ENCODE measurements at places on chromosomes 16 and 17.

DNA sequence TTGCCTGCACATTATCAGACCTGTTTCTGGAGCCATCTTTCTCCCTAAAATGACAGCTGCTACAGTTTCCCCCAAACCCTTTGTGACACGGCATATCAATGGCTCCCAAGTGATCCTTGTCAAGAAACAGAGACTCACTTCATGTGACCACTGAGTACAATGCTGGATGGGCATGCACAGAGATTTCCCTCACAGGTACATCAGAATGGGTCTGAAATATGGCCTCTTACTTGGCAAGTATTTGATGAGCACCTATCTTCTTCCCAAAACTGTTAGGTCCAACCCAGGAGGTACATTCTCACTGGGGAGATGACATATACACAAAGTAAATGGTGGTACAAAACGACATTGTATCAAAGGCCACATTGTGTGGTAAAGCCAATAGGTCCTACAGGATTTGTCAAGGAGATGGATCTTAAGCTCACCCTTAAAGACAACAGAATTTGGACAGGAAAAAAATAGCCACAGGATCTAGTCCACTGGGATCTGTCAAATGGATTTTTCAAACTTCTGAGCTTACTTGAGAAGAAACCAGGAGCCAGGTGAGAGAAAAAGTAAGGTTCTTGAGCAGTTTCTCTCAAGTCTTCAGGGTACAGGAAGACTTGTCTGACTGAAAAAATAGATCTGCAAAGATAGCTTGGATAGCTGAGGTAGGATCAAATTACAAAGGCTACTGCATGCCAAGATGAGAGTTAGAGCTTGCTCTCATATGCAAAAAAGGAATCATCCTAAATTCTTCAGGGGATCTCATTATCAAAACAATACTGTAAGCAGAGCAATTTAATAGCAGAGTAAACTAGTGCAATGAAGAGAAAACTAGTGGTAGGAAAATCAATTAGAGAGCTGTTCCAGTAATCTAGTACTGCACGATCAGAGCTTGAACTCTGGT, 28.8 kb downstream of the RNF43 start:
- DNase-seq, result no peak

DNA sequence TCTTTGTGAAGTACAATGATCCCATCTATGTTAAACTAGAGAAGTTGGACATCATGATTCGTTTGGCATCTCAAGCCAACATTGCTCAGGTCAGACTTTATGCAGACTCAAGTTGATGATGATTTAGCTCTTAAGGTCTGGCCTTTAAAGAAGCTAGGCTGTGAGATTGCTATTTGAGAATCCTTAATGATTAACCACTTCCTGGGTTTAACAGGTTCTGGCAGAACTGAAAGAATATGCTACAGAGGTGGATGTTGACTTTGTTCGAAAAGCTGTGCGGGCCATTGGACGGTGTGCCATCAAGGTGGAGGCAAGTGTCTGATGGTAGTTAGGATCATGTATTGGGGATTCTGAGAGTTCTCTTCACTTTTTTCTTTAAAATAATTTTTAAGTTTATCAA, 40.3 kb downstream of the AP2B1 start:
- DNase-seq, result no peak

- DNase-seq, result no peak
Measured at GRCh38 chr16:89498839-89499238, 8.5 kb upstream of the ANKRD11 start.

GRCh38 chr16:53235851-53236250, 181.1 kb downstream of the CHD9 start:
- no peak for DNase-seq

DNA sequence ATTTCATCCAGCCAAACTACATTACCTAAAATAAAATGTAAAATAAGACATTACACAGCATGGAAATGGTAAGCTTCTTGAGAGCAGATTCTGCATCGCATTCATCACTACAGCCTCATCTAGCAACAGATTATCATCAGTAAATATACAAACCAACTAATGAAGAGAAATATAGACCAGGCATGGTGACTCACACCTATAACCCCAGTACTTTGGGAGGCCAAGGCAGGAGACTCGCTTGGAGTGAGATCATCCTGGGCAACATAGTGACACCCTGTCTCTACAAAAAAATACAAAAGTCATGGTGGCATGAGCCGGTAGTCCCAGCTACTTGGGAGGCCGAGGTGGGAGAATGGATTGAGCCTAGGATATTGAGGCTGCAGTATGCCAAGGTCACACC, 19.9 kb downstream of the NCBP3 start:
- DNase-seq, result no peak

GRCh38 chr16:75272097-75272551, 20.7 kb upstream of the BCAR1 start:
- DNase-seq, result no peak

- no peak for DNase-seq
Measured at GRCh38 chr16:81410643-81411293, 33.8 kb upstream of the CMIP start.

DNA sequence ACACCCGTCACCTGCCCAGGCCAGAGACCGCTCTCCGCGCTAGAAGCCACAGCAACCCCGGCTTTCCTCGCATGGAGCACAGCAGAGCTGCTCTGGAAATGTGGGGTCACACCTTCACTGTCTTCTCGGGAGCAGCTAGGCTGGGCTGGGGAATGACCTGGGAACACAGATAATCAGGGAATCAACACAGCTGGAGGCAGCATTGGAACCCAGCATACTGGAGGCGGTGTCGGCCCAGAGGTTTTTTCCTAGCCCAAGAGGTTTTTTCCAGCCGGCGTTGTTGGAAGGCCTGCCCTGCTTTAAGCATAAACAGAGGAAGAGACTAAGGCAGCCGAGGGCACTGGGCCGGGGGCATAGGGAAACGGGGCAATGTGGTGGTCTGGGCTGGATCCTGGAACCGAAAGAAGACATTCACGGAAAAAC, 791 bp upstream of the PLD6 start:
- DNase-seq, result no peak

DNA sequence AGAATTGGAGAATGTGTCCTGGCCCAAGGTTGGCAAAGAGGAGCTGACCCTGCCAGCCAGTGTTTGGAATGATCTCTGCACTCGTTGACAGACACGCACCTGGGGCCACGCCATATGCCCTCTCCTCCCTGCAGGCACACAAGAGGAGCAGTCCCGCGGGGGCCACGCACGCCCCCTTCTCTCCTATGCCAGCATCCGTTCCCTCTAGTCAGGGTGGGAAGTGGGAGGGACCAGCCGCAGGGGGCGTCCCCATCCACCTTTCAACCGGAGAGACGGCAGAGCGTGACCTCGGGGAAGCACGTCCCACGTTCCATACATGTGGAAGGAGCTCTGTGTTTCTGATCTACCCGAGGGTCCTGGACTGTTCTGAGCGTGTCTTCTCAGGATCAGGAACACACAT, 86.9 kb upstream of the ZNF750 start:
- DNase-seq, result no peak

DNA sequence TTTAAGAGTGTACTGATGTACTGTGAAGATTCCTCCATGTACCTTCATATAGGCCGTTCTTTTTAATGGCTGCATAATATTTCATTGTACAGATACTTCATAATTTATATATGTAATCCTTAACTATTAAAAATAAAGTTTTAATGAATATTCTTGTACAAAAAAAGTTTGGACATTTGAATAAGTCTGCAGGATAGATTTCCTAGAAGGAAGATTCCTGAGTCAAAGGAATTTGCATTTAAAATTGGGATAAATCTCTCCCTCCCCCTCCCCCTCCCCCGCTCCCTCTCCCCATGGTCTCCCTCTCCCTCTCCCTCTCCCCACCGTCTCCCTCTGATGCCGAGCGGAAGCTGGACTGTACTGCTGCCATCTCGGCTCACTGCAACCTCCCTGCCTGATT, 15.6 kb upstream of the SLC13A2 start:
- DNase-seq, result no peak

- DNase-seq, result no peak
Measured at GRCh38 chr17:2690165-2691068, 21.1 kb downstream of the CLUH start.

- no peak for DNase-seq
Measured at GRCh38 chr17:35900708-35901480, 20.7 kb upstream of the CCL5 start.

DNA sequence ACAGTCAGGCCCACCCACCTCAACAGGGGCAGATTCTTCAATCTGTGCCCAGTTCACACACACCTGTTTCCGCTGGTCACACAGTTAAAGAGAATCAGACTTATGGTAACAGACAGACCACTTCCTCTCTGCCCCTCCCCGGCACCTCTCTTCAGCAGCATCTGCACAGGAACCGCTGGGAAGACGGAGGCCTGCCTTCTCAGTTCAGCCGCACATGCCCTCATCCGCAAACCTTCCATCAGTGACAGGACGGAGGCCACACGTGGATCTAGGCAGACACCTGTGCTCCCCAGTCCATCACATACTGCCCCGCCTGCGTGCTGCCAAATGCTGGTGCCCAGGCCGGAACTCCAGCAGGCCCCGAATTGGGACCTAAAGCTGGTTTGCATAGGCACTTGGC, 10.3 kb downstream of the PHB1 start:
- DNase-seq, result no peak

DNA sequence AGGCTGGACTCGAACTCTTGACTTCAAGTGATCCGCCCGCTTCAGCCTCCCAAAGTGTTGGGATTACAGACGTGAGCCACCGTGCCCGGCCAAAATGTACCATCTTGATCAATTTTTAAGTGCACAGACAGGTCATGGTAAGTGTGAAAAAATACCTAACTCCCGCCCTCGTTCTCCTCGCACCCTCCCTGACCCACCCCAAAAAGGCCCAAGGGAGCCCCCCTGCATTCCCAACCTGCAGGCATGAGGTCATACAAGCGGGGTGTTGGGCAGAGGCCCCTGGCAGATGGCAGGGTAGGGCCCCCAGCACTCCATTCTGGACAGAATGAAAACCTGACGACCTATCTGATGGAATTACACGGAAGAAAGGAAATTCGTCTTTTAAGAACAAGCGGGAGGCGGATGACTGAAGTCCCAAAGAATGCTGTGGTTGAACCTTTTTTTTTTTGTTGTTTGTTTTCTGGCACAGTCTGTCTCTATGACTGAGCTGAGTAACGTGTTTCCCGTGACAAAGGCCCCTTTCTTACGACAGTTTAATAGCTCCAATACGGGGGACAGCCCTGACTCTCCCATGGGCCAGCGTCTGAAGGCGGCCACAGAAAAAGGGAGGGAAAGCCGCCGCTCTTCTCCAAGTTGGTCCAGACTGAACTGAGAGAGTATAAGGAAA, 376.4 kb downstream of the SLC39A11 start:
- no peak for DNase-seq

- no peak for DNase-seq
Measured at GRCh38 chr16:24499193-24499814, 40.1 kb upstream of the RBBP6 start.

GRCh38 chr16:4846901-4847773, at the start of the genes GLYR1 and UBN1:
Gene GLYR1, minus strand, starts transcription at chr16:4847288. Its CDS starts 23 bp downstream, at chr16:4847265.
Gene UBN1, plus strand, starts transcription at chr16:4847481. Its CDS starts 5,437 bp downstream, at chr16:4852918.
- peak; percentile 98 for DNase-seq

DNA sequence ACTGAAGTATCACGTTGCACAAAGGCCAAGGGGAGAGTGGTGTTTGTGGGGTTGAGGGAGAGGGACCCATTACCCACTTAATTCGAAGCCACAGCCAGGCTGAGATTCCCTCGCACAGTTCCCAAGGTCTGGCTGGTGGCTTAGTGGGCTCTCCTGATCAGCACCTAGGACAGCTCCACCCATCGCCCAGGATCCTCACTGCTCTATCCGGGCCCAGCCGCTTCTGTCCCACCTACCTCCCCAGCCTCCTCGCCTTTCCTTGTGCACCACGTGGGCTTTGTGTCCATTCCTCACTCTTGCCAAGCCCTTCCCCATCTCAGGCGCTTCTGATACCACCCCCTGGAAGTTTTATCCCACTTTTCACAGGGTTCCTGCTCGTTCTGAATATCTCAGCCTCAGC, 163.5 kb downstream of the CCT6B start:
- DNase-seq, result no peak

GRCh38 chr17:22514767-22515320, 822.5 kb downstream of the KCNJ18 start:
- DNase-seq, result no peak

DNA sequence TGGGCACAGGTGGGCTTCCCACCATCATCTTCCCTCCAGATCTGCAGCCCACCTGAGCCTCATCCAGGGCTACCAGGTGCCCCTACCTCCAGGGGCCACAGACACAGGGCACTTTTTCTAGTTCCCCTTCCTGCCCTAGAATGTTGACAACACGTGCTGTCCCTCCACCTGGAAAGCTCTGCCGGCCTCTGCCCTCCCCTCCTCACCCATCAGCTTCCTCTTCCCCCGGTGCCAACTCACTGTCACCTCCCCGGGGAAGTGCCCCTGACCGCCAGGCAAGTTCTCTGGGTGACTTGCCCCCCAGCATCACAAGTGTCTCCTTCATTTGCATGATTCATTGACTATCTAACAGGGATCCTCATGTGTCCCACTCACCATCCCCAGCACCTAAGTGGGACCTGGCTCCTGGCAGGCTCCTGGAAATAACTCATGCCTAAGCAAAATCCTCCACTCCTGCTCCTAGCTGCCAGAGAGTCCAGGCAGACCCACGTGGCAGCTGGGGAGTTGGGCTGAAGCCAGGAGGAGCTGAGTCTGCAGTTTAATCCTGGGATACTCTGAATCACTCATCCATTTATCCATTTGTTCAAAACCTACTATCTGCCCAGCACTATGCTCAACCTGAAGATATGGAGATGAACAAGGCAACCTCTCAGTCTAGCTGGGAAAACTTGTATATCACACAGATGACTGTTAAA, 304.4 kb downstream of the FOXL1 start:
- no peak for DNase-seq

DNA sequence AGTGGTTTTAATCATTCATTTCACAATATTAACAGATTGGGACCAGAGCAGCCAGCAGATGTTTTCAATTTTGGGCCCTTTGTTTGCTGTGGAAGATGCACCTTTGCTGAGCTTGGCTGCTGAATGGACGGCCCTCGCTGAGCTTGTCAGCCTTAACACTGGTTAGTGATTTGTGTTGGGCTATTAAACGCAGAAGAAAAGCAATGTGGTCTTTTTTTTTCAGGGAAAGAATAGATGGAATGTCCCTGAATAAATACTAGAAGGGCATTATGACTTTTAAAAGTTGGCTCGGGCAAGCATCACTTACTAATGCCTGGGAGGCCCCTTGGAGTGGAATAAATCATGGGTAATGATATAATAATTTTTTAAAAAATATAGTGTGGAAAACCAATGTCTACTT, 297.0 kb downstream of the MAP2K6 start:
- DNase-seq, result no peak

DNA sequence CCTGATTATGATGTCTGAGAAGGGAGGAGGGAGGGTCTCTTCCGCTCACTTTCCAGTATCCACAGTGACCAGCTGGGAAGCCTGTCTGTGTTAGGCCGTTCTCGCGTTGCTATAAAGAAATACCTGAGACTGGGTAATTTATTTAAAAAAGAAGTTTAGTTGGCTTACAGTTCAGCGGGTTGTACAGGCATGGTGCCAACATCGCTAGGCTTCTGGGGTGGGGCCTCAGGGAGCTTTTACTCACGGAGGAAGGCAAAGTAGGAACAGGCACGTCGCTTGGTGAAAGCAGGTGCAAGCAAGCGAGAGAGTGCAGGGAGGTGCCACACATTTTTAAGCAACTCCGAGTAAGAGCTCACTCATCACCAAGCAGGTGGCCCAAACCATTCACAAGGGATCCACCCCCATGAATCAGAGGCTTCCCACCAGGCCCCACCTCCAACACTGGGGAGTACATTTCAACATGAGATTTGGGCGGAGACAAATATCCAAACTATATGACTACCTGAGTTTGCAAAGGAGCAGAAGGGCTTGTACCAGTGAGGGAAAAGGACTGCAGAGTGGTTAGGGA, 137.5 kb downstream of the CCDC182 start:
- DNase-seq, result no peak

Data from nucleus accumbens (tissue), 56 donors.